NCI-H187 (cell line): ENCODE measurements at places on chromosomes 1 and 21.
A peak's percentile ranks its signal among the peaks of the same experiment; 100 is the strongest.

- no peak for DNase-seq
Measured at GRCh38 chr1:228304225-228304624, 96.4 kb downstream of the OBSCN start.

- DNase-seq, result no peak
Measured at GRCh38 chr21:17440969-17441368, 71.9 kb upstream of the CXADR start.

DNA sequence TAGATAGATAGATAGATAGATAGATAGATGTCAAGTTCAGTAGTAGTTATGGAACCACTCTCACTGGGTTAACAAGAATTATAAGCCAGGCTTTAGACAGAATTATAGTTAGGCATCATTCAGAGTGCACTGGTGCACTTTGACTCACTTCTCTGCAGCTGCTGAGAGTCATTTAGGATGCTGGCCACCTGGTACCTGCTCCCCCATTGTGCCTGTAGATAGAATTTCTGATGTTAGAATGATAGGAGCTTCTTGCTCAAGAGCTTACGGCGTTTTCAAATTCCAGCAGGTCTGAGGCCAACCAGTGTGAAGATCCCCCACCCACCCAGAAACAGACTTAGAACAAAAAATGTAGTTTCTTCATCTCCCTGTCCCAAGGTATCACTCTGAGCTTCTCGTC lies 107.8 kb upstream of the HMCN1 start:
- no peak for DNase-seq

GRCh38 chr21:46375560-46376230 lies 51.7 kb downstream of the PCNT start:
- no peak for DNase-seq

DNA sequence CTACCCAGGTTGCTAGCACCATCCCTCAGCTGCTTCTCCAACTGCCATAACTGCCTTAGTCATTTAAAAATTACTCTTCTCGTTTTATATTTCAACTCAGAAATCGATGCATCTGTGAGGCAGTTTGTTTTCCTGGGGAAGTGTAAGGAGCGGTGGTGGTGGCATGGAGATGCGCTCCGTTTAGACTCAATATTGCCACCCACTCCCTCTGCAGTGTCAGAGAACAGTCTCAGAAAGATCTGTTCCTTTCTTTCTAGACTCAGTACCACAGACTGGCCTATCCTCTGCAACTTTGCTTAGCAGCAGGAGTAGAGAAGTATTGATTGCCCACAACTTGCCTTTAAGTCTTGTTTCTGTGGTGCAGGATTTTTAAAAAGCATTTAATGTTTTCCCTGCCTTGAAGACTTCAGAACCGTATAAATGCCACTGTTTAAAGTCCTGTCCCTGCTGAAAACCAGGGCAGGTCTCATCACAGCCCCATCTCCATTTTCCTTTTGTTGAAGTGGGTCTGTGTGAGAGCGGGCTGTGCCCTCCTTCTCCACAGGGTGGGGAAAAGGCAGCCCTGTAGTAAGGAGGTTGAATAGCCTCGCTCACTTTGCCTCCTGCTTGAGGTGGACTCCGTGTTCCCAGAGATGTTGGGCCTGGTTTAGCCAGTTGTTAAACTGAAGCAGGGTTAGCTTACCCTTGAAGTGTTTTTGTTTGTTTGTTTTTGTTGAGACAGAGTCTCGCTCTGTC lies 105.2 kb downstream of the NFIA start:
- no peak for DNase-seq

DNA sequence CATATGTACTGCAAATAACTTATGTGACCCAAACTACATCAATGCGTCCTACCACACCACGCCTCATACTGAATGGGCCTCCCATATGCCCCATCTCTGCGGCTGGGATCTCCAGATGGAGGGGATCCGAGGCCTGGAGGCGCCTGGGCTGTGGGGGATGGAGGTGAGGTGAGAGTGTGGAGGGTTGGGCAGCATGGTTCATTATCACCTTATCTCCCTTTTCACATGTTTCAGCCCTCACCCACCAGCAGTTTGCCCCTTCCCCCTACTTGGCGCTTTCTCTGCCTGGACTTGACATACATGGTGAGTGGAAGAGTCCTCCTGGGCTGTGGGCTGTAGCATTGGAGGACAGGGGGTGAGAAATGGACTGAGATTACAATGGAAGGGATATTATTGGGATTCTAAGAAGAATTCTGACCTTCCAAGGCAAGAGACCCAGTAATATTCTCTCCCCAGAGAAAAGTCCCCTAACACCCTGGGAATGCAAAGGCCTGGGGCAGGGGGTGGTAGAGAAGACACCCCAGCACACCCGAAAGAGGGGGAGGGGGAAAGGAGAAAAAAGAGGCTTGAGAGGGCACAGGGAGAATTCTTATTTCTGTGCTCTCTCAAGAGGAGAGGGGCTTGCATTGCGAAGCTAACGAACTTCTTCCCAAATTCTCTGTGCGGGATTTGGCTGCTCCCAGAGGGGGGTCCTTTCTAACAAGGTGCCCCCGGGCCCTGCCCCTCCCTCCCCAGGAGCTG lies 61.4 kb downstream of the MEF2D start:
- DNase-seq, result no peak

- DNase-seq, result no peak
Measured at GRCh38 chr1:145782272-145783099, 41.4 kb downstream of the RNF115 start.

DNA sequence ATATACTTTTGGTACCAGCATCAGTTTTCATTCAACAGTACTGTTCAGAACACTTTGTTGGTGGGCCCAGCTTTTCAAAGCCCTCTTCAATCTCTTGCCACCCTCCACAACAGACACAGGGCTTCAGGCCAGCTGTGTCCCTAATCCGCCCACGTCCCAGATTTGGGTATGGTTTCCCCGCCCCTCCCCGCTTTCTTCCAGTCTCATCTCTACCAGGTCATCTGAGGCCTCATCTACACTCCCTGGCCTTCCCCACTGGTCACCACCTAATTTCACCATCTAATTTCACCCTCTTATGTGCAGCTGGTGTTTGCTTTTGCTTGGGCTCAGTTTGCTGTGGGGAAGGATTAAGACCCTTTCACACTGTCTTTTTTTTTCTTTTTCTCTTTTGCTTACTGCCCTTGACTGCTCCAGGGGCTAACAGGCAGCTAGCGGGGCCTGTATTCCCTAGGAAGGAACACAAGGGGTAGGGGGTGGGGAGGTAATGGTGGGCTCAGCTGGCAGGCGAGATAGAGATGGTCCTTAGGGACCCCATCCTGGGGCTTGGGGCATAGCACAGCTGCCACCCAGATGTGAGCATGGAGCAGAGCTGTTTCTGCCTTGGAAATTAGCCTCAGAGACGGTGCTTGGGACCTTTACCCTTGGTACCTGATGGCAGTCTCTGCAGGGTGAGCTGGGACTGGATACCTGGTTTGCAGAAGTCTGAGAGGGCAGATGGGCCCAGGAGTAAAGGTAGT lies 3.8 kb upstream of the EPB41 start:
- DNase-seq, result no peak

DNA sequence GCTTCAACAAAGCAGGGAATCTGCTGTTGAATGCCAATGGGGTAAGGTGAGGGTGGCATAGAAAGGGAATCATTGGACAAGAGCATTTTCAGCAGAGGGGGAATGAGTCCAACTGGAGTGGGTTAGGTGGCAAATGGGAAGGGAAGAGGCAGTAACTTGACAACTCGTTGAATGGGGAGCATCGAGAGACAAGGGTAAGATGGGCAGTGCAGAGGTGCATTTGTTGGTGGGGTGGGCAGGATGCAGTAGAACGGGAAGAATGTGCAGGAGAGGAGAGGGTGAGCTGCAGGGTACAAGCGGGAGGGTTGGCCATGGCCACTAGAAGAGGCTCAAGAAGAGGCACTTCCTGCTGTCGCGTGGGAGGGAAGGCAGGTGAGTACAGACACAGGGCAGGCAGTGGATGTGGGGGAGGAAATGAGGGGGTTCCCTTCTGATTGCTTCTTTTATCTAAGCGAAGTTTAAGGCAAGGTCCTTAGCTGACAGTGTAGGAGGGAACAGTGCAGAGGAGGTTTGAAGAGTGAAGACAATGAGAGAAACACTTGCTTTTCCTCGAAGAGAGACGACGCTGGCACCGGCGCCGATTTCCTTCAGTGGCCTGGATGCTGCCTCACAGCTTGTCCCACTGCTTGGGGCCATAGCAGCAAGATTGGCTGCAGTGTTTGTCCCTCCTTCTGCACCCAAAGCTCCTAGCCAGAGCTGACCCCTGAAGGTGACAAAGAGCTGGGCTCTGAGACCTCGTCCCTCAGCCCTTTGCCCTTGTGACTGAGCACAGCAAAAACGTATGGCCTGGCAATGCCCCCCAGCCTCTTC lies 3.2 kb upstream of the IKBKE start:
- DNase-seq, result no peak

DNA sequence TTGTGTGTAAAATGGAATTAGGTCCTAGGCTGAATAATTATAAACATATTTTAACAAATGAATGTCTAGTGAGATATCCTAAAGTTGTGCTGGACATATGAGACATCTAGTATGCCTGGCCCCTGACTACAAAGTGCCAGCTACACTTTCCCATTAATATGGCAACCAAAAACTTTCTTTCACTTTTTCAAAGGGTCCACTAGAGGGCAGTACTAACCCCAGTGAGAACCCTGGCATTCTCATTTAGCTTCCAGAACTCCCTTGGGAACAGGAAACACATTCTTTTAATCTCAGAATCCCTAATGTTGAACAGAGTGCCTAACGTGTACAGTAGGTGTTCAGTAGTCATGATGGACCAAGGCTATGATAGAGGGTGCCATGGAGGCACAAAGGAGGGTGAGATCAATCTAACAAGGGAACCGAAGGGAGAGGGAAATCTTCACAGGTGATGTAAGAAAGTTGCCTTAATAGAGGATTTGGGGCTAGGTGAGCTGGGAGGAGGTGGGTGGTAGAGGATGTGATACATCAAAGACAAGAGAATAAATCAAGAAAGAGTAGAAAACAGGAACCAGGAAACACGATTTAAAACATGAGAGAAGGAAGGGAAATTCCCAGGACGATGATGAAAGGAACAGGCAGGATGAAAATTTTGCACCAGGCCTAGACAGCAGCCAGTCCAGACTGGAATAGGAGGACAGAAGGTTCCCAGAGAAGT lies 41.6 kb downstream of the NSL1 start:
- no peak for DNase-seq

- no peak for DNase-seq
Measured at GRCh38 chr21:29335720-29336119, 37.0 kb downstream of the BACH1 start.

GRCh38 chr21:33207449-33208149 lies 22.1 kb upstream of the IFNAR2 start:
- no peak for DNase-seq

DNA sequence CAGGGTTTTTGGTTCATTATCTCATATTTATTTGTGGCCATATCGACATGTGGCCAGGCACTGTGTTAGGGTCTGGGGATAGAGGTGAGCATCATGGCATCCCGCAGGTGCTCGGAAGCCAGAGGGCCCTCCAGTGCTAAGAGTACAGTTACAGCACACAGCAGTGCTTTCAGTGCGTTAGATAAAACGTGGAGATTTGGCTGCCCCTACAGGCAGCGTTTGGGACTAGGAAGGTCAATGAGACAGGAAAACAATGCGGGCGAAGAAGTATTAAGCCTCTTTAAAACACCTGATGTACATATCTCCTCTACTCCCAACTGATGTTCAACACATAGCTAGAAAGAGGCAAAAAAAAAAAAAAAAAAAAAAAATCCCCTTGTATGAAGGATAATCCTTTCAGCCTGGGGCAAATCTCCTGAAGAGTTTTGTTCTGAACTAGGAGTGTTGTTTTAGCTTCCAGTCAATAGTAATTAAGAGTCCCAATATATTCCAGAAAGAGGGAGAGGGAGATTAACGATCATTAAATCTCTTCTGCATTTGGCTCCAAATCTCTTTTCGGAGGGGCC lies 80.1 kb downstream of the CAPZB start:
- peak; percentile 78 for DNase-seq

DNA sequence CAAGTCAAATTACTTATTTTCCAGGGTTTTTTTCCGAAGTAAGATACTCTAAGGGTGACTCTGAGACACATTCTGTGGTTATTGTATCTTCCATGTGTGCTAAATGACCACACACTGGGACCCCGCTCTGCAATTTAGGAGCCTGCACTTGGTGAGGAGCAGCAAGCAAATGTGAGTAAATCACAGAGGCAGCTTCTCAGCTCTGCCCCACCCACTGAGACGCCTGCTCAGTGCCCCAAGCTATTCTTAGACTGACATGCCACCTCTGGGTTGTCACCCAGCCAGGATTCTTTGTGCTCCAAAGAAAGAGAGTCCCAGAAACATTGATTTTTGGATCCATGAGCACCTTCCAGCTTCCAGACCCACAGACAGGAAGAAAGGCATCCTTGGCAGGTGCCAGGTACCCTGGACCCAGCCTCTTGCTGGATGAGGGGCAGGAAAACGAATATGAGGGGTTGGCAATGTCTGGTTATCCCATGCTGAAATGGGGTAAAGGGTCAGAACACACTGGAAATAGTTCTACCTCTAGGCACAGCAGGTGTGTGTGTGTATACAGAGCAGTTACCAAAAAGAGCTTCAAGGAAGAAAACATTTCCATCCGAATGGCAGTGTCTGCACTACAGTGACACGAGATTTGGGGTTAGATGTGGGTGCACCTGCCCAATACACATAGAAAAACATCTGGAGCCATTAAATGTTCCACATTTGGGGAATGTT lies 41.2 kb downstream of the TNR start:
- no peak for DNase-seq
